ENCODE measurements at places on chromosomes 6 and 20.

DNA sequence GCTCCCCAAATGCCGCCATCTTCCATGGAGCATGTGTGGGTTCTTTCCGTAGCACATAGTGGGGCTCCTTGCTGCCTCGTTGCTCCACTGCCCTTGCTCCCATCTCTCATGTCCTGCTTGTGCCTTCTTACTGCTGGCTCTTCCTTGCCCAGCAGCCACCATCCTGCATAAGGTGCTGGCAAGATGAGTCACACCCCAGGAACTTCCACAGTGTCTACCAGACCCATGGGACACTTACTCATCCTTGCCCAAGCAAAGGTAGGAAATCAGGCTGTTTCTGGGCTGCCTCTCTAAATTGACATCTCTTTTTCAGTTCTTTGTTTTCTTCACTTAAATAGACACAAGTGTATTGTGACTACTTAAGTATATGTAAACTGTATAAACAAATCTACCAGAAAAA lies 39.4 kb upstream of the RGS17 start:
- DNase-seq: no peak

DNA sequence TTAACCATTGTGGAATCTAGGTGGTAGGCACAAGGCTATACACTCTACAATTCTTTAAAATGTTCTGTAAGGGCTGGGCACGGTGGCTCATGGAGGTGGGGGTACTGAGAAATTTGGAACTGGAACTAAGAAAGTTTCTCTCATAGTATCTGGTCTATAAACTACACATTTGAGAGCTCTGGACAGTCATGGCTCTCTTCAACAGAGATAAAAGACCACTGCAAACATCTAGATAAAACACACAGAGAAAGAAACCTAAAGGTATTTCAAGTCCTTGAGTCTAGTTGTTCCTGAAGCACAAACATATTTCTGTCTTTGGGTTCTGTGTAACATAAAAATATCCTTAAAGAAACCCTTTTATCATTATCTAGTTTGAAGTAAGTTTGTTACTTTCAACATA lies 35.2 kb downstream of the ILRUN start:
- no peak for DNase-seq

DNA sequence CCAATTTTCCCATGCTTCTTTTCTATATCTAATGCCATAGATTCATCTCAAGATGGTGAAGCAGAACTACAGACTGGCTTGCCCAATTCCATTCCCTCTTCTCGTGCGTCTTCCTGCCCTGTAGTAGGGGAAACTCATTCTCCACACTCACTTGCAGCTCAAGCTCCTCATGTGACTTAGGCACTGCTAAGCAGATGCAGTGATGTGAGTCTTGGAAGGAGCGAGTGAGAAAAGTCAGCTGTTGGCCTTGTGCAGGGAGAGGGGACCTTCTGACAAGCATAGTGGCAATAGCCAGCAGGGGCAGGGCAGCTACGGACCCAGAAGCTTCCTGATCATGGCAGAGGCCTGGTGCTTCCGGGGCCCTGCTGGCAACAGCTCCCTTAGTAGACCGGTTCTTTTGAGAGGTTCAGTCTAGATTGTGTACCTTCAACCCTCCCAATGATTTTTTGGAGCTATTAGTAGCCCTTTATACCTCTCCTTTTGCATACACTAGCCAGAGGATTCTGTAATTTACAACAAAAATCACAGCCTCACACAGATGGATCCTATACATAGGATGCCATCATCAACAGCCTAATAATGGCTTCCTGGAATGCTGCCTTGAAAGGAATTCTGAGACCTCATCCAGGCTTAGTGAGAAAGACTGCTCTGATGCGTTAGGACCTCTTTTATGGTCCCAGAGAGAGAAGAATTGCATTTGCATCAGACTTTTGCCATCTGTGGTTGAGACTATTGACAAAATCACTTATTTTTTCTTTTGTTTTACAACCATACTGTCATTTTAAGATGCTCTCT lies 121.5 kb upstream of the RIPOR2 start:
- no peak for DNase-seq

DNA sequence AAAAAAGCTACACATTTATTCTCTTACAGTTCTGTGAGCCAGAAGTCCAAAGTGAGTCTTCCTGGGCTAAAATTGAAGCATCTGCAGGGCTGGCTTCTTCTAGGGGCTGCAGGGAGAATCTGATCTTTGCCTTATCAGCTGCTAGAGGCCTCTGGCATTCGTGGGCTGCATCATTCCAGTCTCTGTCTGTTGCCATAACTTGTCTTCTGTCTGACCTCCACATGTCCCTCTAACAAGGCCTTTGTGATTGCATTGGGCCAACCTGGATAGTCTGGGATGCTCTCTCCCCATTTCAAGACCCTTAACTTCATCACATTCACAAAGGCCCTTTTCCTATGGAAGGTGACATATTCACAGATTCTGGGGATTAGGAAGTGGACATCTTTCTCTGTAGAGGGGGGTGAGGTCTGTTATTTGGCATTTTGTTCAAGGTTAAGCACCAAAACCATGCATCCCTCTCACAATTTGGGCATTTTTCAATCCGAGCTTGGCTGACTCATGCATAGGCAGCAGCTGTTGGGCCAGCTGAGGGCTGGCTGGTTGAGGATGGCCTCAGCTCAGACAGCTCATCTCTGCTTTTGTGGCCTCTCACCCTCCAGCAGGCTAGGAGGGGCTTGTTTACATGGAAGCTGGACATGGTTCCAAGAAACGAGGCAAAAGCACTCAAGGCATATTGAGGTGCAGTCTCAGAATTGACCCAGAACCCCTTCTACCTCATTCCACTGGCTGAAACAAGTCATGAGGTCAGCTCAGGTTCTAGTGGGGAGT lies 116.1 kb upstream of the NXT1 start:
- no peak for DNase-seq

DNA sequence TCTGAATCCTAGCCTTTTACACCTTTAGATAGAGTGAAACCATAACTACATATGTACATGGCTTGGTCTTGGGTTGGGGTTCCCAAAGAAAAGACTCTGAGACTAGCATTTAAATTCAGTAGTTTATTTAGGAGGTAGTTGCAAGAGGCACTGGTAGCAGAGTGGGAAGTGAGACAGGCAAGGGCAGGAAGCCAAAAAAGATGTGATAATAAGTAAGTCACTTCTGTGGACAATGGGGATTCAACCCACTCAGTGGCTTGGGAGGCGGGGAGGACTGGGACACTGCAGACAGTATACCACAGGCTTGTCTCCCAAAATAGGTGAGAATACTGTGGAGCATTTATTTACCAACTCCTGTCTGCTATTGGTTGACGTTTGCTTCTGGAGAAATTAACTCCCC lies 131.9 kb downstream of the SLC24A3 start:
- DNase-seq: no peak

- no peak for DNase-seq
Observed at GRCh38 chr20:41176711-41177552, 39.6 kb downstream of the PLCG1 start.

DNA sequence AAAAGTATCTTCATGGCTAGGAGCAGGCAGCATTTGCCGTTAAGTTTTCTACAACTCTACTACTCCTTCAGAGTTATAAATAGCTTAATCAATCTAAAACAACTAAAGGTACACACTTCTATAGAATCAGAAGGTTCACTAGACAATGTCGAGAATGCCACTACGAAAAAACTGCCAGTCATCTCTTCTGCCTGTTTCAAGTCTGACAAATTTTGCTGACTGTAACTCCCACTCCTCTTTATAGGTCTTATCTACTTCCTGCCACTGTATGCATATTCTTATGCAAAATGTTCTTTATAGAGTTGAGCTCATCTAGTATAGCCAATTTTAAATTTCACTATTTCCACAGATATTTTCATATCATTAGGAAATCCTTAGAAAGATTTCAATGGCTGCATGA lies 160.1 kb downstream of the EYS start:
- DNase-seq: no peak

GRCh38 chr6:141996823-141997222 lies 135.9 kb upstream of the GJE1 start:
- no peak for DNase-seq

- DNase-seq: no peak
Observed at GRCh38 chr6:147603392-147604081, 95.0 kb downstream of the SAMD5 start.

DNA sequence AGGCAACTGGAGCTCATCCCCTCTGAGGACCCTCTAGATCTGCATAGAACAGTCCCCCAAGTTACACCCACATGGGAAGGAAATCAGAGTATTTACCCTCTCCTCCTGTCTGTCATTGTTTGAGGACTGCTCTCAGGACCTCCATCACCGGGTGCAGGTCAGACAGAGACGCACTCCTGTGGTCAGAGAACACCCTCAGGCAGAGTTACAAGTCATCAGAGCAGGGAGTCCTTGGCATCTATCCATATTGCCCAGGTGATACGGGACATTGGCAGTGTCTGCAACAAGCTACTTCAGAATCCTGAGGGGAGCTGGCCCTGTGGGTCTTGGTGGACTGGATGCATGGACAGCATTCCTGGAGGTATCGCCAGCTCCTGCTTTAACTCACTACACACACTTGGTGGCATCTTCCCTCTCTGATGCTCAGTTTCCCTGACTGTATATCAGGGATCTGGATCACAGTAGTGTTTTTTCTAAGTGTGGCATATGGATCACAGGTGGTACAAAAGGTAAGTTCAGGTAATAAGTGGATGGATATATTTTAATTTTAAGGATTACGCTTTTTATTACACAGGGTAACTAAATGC lies 15.1 kb upstream of the ISM1 start:
- DNase-seq: no peak

- DNase-seq: no peak
Observed at GRCh38 chr20:41649489-41649888, 31.3 kb upstream of the CHD6 start.

DNA sequence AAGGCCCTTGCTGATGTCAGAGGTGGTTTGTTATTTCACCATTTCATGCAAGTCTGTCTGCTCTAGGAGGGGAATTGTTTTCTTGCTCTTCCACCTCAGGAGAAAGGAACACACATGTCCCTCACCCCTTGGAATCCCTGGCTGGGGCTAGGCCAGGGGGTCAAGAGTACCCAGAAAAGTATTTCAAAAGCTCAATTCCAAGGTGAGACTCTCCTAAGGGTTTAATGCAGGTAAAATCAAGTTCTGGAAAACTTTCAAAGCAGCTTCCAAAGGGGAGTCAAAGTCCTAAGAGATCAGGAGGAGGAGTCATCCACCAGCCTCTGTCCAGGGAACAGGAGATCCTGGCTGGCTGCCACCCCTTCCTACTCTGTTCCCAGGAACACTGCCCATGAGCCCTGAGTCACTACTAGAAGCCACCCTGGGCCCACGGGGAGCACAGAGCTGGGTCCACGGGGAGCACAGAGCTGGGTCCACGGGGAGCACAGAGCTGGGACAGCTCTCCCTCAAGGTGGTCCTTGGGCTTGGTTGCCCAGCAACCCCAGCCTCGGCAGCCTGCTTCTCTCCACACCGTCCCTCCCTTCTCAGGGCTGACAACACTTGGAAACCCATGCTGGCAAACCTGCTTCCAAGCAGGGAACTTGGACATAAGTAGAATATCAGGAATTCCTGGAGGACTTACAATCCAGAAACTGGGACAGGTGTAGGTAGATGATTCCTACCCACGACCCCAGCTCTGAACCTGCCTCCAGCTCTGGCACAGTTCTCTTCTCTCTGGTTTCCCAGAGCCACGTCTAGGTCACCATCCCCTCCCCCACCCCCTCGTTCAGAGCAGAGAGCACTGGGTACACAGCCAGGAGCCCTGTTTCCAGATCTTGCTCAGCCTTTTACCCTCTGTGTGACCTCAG lies 35.3 kb upstream of the CDKN1A start:
- DNase-seq: no peak

- no peak for DNase-seq
Observed at GRCh38 chr6:114157848-114158247, 185.0 kb downstream of the HS3ST5 start.

GRCh38 chr20:571754-572441 lies 28.3 kb upstream of the CSNK2A1 start:
- no peak for DNase-seq

DNA sequence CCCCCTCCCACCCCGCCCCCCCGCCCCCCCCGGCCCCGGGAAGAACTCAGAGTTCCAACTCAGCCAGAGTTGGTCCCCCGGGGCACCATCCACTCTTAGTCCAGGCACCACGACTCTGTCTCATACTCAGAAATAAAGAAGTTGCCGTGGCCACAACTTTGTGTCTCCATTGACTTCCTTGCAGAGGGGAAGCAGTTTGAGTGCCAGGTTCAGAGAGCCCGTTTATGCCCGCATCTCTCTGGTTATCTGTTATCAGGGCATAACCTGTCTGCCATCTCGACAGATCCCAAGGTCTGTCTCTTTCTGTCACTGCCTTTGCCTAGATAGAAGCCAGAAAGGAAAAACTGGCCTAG lies 605 bp downstream of the CDC5L start:
- no peak for DNase-seq

DNA sequence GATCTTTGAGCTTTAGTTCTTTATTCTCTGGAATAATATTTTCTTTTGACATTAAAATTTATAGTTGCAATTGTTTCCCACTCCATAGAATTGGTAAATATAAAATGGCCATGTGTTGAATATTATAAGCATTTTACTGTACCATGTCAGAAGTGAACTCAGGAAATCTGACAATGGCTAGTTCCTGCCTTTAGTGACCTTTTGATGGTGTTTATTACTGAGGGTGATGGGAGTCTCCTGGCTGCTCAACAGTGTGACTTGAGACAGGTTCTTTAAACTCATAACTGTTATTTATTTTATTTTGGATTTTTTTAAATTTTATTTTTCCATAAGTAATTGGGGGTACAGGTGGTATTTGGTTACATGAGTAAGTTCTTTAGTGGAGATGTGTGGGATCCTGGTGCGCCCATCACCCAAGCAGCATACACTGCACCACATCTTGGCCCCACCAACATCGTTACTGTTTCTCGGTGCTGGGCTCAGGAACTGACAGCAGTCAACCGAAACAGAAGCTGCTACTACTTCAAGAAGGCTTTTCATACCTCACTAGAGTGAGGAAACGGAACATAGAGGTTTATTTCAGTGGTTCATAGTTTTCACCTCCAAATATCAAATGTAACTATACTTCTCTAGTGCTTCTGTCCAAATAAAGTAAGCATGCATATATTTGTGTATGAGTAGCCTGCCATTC lies 90.4 kb downstream of the PLEKHG1 start:
- DNase-seq: no peak

GRCh38 chr6:128659878-128660622 lies 139.7 kb upstream of the PTPRK start:
- DNase-seq: no peak

GRCh38 chr6:36296240-36296639 lies 26.4 kb downstream of the PNPLA1 start:
- no peak for DNase-seq

- DNase-seq: no peak
Observed at GRCh38 chr20:35326740-35327073, 34.5 kb upstream of the FAM83C start.

- no peak for DNase-seq
Observed at GRCh38 chr6:89984926-89985750, 90.9 kb downstream of the GJA10 start.

DNA sequence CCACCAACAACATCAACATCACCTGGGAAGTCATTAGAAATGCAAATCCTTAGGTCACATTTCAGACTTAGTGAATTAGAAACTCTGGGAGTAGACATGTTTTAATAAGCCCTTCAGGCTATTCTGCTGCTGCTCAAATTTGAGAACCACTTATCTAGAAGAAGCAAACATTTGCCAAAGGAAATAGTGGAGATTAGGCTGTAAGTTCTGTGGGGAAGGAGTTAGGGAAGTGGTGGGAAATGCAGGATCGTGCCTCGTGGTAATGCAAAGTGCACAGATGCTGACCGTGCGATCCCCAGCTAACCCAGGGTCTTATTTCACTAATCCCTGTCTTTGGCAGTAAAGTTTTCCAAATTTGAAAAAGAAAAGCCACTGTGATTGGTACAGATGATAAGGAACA lies 328.5 kb downstream of the EPM2A start:
- DNase-seq: no peak

Measured in activated CD4-positive, alpha-beta T cell treated with anti-CD3 and anti-CD28 coated beads for 1 hour (primary cell).